ENCODE measurements at places on chromosomes 16 and 17.

GRCh38 chr17:13044572-13045065 lies 26.8 kb upstream of the ELAC2 start:
- DNase-seq: no peak

GRCh38 chr17:20206068-20206467 lies 196.9 kb downstream of the SPECC1 start:
- no peak for DNase-seq

GRCh38 chr16:55421226-55421625 lies 57.8 kb upstream of the MMP2 start:
- no peak for DNase-seq

DNA sequence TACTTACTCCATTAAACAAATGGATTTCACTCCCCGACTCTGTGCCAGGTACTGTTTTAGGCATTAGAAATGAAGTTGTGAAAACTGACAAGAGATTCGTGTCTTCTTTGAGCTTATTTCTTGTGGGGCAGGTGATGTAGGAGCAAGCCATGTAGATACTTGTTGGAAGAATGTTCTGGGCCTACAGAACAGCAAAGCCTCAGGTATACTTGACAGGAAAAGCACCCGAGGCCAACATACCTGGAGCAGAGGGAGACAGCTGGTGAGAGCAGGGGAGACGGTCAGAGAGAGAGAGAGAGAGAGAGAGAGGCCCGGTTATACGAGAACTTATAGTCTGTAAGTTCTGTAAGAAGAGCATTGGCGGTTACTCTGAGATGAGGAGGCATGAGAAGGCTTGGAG lies 110.8 kb downstream of the FTO start:
- no peak for DNase-seq

DNA sequence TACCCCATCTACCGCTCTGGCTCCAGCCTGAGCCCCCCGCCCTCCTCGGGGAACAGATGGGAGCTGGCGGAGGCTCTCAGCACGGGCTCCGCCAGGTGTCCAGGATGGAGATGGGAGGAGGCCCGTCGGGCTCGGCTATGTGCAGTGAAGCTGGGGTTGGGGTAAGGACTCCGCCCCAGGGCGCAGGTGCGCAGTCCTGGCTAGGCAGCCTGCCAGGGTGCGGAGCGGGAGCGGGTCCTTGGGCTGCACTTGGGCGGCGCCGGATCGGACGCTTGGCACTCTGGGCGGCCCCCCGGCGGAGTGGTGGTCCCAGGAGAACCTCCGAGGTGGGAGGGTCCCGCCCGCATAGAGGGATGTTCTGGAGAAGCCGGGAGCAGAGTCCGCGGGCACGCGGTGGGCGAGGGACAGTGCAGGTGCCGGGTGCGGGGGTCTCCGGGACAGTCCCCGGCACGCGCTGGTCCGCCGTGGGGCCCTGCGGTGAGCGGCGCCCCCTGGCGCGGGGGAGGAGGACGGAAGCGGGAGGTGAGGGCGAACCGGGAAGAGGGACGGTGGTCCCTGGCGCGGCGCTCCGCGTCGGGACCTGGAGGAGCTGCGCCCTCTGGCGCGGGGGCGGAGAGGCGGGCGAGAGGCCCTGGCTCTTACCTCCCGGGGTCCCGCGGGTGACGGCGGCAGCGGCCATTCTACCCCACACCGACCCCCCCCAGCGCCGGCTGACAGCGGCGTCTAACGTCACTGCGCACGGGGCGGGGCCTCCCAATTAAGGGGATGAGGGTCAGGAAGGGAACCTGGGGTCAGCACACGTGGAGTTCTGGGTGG lies at the start of gene CAMTA2:
Gene CAMTA2, minus strand, starts transcription at position 725 of the 816 bp plus-strand sequence. CDS start 1,453 bp downstream, outside the sequence.
- peak; percentile 79 for DNase-seq

DNA sequence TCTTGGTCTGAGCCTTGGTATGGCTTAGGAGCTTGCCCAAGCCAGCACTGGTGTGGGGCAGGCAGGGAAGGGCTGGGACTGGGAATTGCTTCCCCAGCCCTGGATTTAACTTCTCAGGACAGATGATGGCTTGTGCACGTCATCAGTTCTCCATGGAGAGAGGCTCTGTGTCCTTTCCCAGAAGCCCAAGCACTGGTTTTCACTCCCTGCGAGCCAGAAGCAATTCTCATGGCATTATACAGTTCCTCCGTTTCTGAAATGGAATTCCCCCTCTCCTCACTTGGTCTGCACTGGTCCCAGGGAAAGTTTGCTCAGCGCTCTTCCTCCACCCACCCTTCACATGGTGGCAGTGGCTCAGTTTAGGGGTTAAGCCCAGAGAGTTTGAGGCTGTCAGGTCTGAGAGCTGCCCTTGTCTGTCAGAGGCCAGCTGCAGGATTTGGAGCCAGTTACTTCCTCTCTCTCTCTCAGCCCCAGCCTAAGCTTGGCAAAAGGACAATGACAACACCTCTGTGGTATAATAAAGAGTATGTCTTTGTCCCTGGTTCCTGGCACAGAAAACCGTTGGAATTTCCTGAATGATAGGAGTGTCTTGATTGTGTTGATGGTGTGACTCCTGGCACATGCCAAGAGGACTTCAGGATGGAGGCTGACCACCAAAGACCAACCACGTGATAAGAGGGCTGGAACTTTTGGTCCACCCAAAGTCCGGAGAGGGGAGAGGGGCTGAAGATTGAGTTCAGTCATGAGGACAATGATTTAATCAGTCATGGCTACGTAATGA lies 219.6 kb upstream of the TNRC6C start:
- DNase-seq: no peak

- DNase-seq: no peak
Measured at GRCh38 chr16:4574919-4575705, 19.0 kb downstream of the C16orf96 start.

GRCh38 chr17:75692976-75693375 lies 25.8 kb downstream of the SAP30BP start:
- DNase-seq: no peak

GRCh38 chr16:69727916-69728270 lies 1.5 kb upstream of the NQO1 start:
- DNase-seq: no peak

DNA sequence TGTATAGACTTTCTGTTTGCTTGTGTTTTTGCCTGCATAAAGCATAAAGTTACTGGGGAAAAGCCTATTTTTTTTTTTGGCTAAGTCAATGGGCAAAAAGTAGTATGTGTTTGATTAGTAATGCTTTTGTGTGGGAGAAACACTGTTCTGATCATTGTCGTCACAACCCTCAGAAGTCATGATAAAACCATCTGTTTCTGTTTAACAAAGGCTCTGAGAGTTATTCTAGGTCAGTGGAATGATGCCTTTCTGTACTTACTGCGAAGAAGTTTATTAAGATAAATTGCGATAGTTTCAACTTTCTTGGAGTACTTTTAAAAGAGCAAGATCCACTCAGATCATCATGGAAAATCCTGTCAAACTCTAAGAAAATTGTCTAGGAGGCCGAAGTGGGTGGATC lies 80.9 kb downstream of the PRKCA start:
- no peak for DNase-seq

DNA sequence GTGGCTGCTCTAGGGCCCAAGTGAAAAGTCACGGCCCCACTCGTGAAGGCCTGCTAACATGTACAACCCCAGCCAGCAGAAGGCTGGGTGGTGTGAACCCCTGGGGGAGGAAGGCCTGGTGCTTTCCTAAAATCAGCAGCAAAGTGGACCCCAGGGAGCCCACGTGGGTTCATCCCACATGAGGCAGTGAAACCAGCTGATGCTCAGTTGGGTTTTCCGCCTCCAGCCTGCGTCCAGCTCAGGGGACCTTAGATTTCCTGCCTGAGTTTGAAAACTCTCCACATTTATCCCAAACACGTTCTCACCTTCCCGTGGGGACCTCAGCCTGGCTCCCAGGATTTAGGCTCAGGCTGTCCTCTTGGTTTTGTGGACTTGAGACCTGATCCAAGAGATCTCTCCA lies 85.8 kb downstream of the SOCS1 start:
- no peak for DNase-seq

DNA sequence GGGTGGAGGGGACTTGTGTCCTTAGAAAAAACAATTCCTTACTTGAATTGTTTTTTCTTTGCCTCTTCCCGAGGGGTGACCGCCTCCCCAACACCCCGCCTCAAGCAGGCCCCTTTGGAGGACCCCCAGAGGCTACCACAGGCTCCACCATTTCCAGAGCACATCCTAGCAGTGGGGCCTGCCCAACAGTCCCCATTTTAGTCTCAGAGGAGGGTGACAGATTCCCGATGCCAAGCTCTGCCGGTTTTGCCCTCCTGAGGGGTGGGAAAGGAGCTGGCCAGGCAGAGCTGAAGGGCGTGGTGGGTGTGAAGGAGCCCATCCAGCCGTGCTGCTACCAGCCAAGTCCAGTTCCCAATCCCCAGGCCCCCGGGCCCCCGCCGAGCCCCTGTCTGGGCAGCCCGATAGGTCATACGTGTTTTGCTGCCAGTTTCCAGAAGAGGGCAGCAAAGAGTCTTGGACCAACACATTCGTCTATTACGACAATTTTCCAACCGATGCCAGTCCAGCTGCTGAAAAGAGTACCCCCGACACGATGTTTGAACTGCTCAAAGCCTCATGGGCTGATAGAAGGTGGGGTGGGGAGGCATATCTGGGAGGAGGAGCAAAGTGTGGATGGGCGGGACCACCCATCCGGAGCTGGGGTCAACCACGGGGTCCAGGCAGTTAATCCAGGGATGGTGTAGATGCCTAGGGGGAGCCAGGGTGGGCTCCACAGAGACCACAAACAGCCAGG lies 18.8 kb upstream of the GAA start:
- DNase-seq: peak; percentile 74

- DNase-seq: no peak
Measured at GRCh38 chr16:55284718-55285099, 39.3 kb upstream of the IRX6 start.

DNA sequence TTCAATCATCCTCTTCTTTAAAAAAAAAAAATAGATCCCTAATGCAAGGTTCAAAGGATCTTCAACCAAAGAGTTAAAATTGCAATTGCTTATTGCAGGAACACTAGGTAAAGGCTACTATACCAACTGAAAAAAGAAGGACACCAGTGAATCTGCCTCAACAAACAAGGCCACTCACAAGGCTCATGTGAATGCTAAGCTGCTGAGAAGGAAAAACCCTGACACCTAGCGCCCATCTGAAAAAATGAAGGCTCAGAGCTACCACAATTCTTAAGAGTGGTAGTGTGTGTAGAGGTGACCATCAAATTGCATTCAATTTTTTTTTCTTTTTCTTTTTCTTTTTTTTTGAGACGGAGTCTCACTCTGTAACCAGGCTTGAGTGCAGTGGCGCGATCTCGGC lies 201.6 kb upstream of the C17orf78 start:
- DNase-seq: peak; percentile 56

- no peak for DNase-seq
Measured at GRCh38 chr16:67229906-67230808, 3.2 kb downstream of the TMEM208 start.

DNA sequence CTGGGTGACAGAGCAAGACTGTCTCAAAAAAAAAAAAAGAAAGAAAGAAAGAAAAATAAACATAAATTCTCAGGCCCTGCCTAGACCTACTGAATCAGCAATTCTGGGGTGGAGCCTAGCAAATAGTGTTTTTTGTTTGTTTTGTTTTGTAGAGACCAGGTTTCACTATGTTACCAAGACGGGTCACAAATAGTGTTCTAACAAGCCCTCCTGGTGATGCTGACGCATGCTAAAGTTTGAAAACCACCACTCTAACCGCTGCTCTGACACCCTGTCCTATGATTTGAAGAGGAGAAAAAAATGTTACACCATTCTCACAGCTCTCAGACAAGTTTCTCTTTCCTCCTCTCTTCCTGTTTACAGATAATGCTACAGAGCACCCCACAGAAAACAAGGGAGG lies 1.5 kb downstream of the MRPL10 start:
- no peak for DNase-seq

DNA sequence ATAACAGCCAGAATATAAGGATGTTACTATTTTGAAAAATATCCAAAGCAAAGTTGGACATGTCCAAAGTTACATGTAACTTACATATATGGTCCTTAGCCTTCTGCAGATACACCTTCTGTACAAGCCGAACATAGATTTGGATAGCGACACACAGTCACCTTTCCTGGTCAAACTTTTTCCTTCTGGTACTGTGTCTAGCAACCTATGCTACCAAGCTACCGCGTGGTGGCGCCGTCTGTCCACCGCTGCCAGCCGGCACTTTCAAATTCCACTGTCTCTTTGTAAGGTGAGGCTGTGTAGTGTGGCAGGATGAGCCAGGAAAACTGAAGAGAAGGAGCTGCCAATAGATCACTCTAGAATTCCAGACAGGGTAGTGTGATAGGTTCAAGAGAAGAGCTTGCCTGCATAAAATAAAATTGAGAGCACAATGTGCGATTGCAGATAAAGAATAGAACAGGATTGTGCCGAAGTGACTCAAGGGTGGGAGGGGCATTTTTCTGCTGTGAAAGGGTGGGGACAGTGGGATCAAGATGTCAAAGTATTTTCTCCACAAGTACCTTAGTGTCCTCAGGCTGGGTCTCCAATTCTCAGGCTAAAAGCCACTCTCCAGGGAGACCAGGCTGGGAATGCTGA lies 366.9 kb downstream of the SLC39A11 start:
- peak; percentile 78 for DNase-seq

DNA sequence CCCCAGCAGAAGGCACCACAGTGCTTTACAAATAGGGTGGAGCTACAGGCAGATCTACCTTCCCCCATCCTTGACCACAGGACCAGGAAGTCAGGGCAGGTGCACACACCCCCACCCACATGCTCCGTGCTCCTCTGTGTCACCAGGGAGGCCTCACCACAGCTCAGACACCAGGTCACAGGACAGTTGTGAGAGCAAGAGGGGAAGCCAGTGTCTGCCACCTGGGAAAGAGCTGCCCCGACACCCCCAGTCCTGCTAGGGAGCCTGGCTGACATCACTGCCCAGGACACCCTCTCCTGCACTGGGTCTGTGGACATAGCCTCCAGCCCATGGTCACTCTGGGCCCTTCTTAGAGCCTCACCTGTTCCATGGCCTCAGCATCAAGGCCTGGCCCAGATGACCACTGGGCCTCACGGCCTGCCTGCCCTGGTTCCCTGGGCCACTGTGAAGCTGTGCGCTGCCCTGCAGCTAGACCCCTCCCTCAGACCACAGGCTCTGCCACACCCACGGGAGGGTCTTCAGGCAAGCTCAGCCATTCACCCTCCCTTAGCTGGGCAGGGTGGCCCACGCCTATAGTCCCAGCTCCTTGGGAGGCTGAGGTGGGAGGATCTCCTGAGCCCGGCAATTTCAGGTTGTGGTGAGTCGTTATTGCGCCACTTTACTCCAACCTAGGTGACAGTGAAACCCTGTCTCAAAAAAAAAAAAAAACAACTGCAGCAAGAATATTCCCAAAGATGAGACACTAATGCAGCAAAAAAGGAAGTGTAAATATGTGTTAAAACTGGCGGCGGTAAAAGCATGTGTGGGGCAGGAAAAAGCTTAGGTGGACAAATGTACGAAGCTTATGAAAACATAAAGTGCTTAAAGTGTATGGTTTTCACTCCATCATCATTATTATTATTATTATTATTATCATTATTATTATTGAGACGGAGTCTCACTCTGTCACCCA lies 14.2 kb downstream of the POLR3K start:
- DNase-seq: no peak

- DNase-seq: no peak
Measured at GRCh38 chr17:16272111-16272840, 55.3 kb downstream of the PIGL start.

DNA sequence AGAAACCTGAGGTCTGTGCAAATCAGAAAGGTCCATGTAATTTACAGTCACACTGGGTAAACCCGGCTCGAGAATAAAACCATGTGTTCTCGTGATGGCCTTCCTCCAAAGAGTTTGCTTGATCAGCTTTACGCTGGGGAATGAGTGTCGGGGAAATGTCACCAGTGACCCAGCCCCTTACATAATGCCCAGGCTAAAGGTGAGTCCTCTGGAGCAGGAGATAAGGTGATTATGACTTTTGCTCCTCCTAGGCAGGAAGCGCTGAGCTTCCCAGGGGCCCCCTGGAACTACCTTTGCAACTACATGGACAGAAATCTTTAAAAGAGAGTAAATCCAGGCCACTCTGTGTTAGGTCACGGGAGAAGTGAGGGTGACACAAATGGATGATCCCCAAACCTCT lies 15.7 kb downstream of the SLC6A4 start:
- peak; percentile 53 for DNase-seq
